ENCODE measurements at places on chromosomes 16 and 17.

- DNase-seq: no peak
These were observed 2.0 kb downstream of the HOXB8 start for GRCh38 chr17:48612854-48613691.

DNA sequence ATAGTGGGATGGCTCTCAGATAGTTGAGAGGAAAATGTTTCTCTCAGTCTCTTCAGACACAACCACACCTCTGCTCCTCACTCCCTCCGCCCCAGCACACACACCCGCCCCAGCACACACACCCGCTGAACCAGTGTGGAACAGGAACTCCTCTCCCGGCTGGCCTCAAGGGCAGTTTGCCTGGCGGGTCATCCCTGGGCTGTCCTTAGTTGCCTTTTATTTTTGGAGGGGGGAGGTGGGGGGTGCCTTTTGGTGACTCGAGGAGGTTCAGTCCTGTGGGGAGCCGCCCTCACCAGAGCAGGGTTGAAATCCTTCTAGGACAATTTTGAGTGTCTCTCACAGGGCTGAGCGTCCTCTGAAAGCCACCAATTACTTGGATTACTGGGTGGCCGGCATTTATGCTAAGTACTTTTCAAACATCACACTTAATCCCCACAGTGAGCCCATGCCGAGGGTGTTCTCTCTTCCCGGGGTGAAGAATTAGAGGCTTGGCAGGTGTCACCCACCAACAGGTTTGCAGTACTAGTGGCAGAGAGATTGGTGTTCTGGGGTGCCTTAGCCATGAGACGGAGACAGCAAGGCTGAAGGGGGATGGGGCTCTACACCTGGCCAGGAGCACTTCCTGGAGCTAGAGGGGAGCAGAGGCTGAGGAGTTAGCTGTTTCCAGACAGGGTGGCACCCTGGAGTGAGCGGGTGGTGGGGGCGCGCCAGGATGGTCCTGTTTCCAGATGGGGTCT, 2.8 kb downstream of the RASD1 start:
- no peak for DNase-seq

DNA sequence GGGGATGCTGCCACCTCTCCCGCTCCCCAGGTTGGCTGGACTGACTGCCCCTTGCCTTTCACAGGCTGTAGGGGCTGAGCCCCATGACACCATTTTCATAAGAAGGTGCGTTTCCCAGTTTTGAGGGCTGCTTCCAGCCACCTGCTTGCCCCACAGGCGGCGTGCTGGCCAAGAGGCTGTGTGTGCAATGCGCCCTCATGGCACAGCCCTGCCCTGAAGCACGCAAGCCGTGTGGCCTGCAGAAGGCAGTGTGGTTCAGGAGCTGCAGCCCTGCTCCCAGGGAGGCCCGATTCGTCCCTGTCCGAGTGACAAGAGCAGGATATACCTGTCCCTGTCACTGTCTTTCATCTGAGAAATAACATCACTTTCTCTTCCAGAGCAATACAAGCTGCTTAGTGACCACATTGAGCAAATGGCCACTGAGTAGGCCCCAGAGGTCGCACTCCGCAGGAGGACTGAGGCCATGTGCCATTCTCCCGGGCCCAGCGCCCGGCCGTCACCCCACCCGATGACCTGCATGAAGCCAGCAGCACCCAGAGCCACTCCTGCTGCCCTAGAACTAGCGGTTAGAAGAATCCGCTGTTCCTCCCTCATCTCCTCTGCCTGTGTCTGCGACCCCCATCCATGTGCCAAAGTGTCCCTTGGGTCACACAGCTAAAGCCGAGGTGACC, 24.2 kb downstream of the CIBAR2 start:
- DNase-seq: no peak

- no peak for DNase-seq
These were observed 2.7 kb upstream of the AMFR start for GRCh38 chr16:56428091-56428490.

DNA sequence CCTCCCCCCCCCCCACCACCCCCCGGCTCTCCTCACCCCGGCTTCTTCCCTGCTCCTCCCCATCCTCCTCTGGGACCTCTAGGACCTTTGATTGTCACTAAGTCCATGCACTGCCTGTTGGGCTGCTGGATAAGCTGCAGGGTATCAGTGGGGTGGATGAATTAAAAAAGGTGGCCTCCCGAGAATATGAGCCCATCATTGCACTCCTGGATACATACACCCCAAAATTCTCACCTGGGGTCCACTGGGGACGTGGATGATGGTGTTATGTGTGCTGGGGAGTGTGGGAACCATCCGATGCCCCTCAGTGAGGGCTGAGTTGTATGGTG, 88.8 kb downstream of the IRF8 start:
- no peak for DNase-seq

GRCh38 chr17:40496634-40497420, 4.6 kb downstream of the TNS4 start:
- DNase-seq: no peak

DNA sequence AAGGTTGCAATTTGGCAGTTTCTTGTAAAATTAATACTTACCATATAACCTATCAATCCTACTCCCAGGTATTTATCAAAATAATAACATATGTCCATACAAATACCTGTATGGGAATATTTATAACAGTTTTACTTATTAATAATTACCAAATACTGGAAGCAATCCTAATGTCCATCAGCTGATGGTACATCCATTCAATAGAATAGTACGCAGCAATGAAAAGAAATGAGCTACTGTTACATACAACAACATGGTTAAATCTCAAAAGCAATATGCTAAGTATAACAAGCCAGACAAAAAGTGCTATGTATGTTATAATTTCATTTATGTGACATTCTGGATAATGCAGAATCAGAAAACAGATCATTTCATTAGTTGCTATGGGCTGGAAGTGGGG, 1.2 kb downstream of the HYDIN start:
- no peak for DNase-seq

DNA sequence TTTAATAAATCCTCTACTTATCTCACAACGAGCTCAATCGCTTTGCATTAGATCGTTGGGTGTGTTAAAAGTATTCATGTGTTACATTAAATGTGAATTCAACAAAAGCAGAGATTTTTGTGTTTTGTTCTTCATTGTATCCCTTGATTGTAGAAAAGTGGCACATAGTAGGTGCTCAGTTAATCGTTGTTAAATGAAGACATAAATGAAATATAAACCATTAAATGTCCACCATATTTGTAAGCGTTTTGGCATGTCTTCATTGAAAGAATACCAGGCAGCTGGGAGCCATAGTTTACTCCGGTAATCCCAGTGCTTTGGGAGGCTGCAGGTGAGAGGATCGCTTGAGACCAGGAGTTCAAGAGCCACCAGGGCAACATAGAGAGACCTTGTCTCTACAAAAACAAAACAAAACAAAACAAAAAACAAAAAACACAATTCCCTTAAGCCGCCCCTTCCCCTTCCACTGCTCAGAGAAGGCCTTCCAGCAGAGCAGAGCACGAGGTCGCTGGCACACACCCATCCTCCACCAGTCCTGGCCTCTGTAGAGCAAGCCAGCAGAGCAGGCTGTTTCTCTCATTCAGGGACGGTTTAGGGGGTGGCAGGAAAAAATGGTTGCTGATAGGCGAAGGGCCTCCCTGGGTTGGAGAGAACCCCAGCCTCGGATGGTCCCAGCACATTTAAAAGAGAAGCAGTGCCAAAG, 673 bp upstream of the CHD9 start:
- DNase-seq: no peak
